Breast epithelium (tissue), 4 donors: ENCODE measurements at places on chromosomes 5 and 9. TPM values are rescaled to one million over a fixed set of nuclear protein-coding genes. Genes with fewer than 3 reads are reported as not detected.

Gene RGS7BP
- 1.4 TPM for total RNA-seq

Gene PROB1
- total RNA-seq = 1.3 TPM

Gene ANKRD34B
- total RNA-seq = not detected

GRCh38 chr9:23412458-23412857 lies 413.6 kb downstream of the ELAVL2 start:
- H3K27ac ChIP-seq = no peak overlapping the region
- H3K4me3 ChIP-seq = no peak overlapping the region
- DNase-seq = no peak
- no peaks in the 10 kb centered on the region for H3K4me1 ChIP-seq
- H3K27me3 ChIP-seq = no peaks in the 10 kb centered on the region

DNA sequence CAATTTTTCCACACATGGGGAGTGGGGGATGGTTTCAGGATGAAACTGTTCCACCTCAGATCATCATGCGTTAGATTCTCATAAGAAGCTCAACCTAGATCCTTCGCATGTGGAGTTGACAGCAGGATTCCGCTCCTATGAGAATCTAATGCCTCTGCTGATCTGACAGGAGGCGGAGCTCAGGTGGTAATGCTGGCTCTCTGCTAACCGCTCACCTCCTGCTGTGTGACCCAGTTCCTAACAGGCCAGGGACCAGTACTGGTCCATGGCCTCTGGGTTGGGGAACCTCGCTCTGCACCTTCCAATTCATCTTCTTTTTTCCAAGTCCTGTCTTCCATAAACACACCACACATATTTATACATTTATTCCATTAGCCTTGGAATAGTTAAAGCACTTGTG lies 33.0 kb downstream of the POU5F2 start:
- H3K27me3 ChIP-seq = no peaks in the 10 kb centered on the region
- DNase-seq = no peak
- H3K4me1 ChIP-seq = no peaks in the 10 kb centered on the region
- H3K4me3 ChIP-seq = no peak overlapping the region

DNA sequence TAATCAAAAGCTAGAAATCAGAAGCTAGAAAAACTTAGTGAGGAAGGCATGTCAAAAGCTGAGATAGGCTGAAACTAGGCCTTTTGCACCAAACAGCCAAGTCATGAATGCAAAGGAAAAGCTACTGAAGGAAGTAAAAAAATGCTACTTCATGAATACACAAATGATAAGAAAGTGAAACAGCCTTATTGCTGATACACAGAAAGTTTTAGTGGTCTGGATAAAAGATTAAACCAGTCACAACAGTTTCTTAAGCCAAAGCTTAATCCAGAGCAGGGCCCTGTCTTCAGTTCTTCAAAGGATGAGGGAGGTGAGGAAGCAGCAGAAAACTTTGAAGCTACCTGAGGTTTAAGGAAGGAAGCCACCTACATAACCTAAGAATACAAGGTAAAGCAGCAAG lies 102.5 kb upstream of the SH3GL2 start:
- no peak overlapping the region for H3K4me3 ChIP-seq
- no peaks in the 10 kb centered on the region for H3K36me3 ChIP-seq
- no peaks in the 10 kb centered on the region for H3K27me3 ChIP-seq
- H3K4me1 ChIP-seq = no peaks in the 10 kb centered on the region
- no peak for DNase-seq

- H3K27me3 ChIP-seq = no peaks in the 10 kb centered on the region
- no peaks in the 10 kb centered on the region for H3K4me1 ChIP-seq
- DNase-seq = no peak
- no peak overlapping the region for H3K27ac ChIP-seq
- no peaks in the 10 kb centered on the region for H3K36me3 ChIP-seq
Measured at GRCh38 chr9:90088434-90088833, 483.6 kb downstream of the GADD45G start.

- H3K36me3 ChIP-seq = no peaks in the 10 kb centered on the region
- no peaks in the 10 kb centered on the region for H3K27me3 ChIP-seq
- DNase-seq = no peak
- no peaks in the 10 kb centered on the region for H3K4me1 ChIP-seq
- H3K4me3 ChIP-seq = no peak overlapping the region
Measured at GRCh38 chr5:149432911-149433401, 53.9 kb upstream of the IL17B start.

- no peak for DNase-seq
- H3K36me3 ChIP-seq = no peaks in the 10 kb centered on the region
- no peaks in the 10 kb centered on the region for H3K4me1 ChIP-seq
- no peak overlapping the region for H3K4me3 ChIP-seq
- no peaks in the 10 kb centered on the region for H3K27me3 ChIP-seq
- H3K27ac ChIP-seq = peak overlapping the region; percentile 99
Measured at GRCh38 chr9:33813712-33814641, 3.0 kb upstream of the UBE2R2 start.

GRCh38 chr9:16794871-16795639 lies 75.4 kb downstream of the BNC2 start:
- no peak overlapping the region for H3K27ac ChIP-seq
- no peaks in the 10 kb centered on the region for H3K4me1 ChIP-seq
- no peaks in the 10 kb centered on the region for H3K36me3 ChIP-seq
- H3K27me3 ChIP-seq = no peaks in the 10 kb centered on the region

- no peaks in the 10 kb centered on the region for H3K4me1 ChIP-seq
- DNase-seq = no peak
- H3K4me3 ChIP-seq = no peak overlapping the region
- no peak overlapping the region for H3K27ac ChIP-seq
- no peaks in the 10 kb centered on the region for H3K36me3 ChIP-seq
- no peaks in the 10 kb centered on the region for H3K27me3 ChIP-seq
Measured at GRCh38 chr9:98132806-98133631, 14.0 kb upstream of the TRIM14 start.
